ENCODE measurements at places on chromosomes 5 and 9.

DNA sequence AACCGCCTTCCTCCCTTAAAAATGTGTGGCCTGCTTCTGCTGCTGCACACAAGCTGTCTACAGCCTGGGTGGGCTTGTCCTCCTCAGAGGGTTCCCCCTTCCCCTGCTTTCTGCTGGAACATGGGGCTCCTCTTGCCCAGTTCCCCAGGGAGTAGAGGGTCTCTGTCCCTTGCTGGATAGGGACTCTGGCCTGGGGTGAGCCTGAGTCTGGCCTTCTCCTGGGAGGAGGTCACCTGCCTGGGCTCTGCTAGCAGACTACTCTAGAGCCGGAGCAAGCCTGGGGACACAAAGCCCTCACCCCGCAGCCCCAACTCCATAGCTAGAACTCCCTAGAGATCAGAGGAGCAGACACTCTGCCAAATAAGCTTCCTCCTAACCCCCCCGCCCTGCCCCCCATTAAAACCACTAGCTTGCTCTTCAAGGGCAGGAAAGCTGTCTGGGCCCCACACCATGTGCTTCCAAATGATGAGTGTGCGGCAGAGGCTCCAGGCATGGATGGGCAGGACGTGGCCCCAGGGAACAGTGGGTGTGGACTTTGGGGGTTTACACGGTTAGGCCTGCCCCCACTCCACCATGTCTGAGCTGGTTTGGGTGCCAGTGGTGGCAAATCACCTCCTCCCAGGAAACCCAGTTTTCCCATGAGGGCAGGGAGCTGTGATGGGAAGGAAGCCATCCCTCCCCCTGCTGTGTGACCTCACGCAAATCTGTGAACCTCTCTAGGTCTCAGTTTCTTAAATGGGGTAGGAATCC is 10.0 kb downstream of the TCF7 start:
- DNase-seq = peak; percentile 26

DNA sequence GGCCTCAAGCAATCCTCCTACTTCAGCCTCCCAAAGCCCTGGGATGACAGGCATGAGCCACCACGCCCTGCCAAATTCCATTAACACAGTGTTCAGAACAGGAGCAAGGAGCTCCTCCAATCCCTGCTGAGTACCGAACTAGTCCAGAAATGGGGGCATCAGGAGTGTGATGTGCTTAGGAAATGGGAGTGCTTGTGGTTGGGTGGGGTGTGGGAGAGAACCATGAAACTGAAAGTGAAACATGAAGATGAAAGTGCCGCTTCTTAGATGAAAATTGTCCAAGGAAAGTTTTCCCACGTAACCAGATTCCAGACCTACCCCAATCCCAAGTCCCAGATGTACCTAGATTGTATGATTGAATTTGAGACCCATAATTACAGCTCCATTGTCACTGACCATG is 16.7 kb upstream of the ZNF131 start:
- DNase-seq = no peak

DNA sequence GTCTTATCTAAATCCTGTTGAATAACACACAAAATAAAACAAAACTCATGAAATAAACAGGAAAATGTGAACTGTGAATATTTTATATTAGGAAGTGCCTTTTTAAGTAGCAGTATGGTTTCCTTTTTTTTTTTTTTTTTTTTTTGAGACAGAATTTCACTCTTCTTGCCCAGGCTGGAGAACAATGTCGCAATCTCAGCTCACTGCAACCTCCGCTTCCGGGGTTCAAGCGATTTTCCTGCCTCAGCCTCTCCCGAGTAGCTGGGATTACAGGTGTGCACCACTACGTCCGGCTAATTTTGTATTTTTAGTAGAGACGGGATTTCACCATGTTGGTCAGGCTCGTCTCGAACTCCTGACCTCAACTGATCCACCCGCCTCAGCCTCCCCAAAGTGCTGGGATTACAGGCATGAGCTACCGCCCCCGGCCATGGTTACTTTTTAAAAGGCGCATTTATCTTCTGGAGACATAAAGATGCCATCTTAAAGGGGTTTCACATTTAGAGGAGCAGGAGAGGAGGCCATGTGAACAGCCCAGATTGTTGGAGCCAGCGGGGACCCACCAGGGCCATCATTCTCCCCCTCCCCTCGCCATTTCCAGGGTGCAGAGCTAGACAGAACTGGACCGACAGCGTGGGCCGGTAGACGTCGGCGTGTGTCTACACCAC is 64.1 kb downstream of the ROR2 start:
- no peak for DNase-seq

GRCh38 chr9:79776581-79776980 is 204.8 kb downstream of the TLE4 start:
- DNase-seq = no peak

- no peak for DNase-seq
These were observed 16.2 kb downstream of the PRRC2B start for GRCh38 chr9:131410044-131410491.

DNA sequence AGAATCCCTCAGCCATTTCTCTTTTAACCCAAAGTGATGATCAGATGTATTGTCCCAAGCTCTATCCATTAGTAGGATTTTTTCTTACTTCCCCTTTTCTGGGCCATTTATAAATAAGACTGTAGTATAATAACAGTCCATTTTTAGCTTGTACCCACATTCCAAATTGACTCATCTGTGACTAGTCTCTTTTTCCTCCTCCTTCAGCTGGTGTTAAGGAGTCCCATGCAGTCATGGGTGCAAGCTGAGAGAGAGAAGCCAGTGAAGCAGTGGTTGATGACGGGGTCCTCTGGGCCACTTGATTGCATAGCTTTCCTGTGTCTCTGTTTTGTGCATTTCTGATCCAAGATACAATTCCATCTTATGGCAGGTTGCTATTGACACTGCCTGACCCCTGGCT is 476.0 kb upstream of the CD180 start:
- DNase-seq = no peak

- DNase-seq = no peak
These were observed 519 bp downstream of the ZER1 start for GRCh38 chr9:128771094-128771721.

DNA sequence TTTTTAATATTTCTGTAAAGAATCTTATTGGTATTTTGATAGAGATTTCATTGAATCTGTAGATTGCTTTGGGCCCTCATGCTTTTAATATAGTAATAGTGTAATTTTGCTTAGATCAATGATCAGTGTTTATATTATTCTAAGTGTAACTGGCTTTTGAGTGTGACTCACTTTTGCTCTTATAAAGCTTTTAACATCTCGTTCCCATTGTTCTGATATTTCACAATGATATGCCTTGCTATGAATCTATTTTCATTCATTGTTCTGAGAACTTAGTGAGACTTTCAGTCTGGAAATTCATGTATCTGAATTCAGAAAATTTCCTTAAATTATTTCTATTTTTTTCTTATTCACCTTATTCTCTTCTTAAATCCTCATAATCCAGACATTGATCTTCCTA is 13.5 kb upstream of the MAMDC2 start:
- DNase-seq = no peak

DNA sequence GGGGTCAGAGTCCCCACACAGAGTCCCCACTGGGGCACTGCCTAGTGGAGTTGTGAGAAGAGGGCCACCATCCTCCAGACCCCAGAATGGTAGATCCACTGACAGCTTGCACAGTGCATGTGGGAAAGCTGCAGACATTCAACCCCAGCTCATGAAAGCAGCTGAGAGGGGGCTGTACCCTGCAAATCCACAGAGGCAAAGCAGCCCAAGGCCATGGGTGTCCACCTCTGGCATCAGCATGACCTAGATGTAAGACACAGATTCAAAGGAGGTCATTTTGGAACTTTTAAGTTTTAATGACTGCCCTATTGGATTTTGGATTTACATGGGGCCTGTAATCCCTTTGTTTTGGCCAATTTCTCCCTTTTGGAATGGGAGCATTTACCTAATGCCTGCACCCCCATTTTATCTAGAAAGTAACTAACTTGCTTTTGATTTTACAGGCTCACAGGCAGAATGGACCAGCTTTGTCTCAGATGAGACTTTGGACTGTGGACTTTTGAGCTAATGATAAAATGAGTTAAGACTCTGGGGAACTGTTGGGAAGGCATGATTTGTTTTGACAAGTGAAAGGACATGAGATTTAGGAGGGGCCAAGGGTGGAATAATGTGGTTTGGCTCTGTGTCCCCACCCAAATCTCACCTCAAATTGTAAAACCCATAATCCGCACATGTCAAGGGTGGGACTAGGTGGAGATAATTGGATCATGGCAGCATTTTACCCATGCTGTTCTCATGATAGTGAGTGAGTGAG is 56.3 kb upstream of the ITGA1 start:
- DNase-seq = no peak

- DNase-seq = no peak
These were observed 68.8 kb upstream of the PANK3 start for GRCh38 chr5:168648016-168648415.

DNA sequence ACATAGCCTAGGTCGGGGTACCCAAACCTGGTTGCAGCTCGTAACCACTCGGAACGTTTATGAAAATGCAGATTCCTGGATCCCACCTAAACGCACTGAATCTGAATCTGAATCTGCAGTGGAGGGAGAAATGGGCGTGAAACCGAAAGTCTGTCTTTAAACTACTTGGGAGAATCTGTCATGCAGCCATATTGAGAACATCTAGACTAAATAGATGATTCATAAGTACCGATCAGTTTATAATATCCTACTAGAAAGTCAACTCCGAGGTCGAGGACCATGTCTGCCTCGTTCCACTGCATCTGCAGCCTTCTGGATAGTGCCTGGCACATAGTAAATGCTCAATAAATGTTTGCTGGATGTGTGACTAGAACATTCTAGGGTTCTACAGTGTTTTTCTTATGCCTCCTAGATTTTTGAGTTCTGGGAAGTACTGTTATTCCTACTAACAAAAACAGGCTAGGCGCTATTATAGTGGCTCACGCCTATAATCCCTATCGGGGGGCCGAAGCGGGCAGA is 632 bp downstream of the COQ4 start:
- no peak for DNase-seq

DNA sequence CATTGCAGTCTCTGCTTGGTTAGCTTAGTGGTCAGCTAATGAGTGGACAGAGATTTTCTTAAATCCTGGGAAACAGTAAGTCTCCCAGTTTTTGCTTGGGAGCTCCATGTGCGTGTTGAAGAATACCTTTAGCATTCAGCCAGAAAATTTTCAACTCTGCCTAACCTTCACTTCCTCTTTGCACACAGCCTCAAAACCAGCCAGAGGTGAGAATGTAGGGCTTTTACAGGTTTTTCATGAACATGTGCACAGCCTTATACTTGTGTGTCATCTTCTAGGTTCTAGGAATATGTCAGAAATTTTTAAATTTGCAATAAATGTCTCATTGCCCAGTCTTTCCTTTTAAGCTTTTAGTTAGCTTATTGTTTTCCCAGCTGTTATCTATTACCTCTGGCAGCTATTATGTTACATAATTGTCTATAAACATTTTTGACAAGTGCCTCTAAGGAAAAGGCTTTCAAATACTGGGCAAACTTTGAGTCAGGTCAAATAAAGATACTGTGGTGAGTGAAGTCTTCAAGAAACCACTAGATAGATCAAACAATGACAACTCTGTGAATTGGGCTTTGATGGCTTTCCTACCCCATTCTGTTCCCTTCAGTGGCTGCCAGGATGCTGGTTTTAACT is 12.7 kb downstream of the ADGRV1 start:
- no peak for DNase-seq

DNA sequence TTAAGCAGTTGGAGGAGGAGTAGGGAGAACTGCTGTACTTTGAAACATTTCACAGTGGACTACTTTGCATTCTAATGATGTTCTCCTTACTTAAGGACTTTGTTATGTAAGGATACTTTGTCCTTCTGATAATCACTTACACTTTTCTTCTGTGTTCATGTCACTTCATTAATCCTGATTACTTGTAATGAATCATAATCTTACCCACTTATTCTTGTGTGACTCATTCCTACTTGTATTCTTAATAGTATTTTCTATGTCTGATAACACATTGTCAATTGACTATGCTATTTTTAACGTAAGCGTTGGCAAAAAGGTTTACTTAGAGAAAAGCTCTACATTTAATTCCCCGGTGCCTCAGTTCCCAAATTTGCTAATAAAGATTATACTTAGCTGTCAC is 63.8 kb downstream of the GHR start:
- DNase-seq = no peak

- no peak for DNase-seq
These were observed 30.6 kb downstream of the EDIL3 start for GRCh38 chr5:84354101-84354500.

GRCh38 chr5:95725071-95725820 is 5.9 kb upstream of the RHOBTB3 start:
- no peak for DNase-seq

- no peak for DNase-seq
These were observed 92.8 kb downstream of the TAF11L14 start for GRCh38 chr5:17727098-17727497.

GRCh38 chr5:43312076-43312661 is 1.0 kb downstream of the HMGCS1 start:
- no peak for DNase-seq

- DNase-seq = no peak
These were observed 204.1 kb downstream of the DEPDC1B start for GRCh38 chr5:60495644-60496520.

- DNase-seq = no peak
These were observed 403.2 kb upstream of the PTGER4 start for GRCh38 chr5:40276426-40277102.

DNA sequence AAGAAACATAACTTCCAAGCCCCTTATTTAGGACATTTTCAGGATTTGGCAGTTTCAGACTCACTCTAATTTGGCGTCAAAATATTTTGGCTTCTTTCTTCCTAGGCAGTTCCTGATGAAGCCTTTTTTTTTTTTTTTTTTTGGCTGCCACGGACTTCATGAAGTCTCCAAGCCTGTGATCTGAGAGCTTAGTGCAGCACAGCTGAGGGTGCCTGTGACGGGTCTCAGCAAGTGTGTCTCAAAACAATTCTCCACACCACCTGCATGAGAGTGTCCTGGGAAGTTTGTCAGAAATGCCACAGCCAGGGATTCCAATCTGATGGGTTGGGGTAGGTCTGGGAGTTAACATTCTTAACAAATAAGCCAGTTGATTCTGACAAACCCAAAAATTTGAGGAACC is 6.0 kb upstream of the ESM1 start:
- DNase-seq = no peak

- no peak for DNase-seq
These were observed 14.0 kb upstream of the PRKAA1 start for GRCh38 chr5:40812125-40812524.

GRCh38 chr5:167309941-167310517 is 981.4 kb upstream of the WWC1 start:
- no peak for DNase-seq
